NCI-H1105 (cell line): ENCODE measurements at places on chromosomes 12 and 14.

GRCh38 chr12:2679068-2679815 is 115.5 kb upstream of the FKBP4 start:
- DNase-seq: no peak

GRCh38 chr14:98368221-98368620 is 903.8 kb downstream of the BCL11B start:
- DNase-seq: no peak

DNA sequence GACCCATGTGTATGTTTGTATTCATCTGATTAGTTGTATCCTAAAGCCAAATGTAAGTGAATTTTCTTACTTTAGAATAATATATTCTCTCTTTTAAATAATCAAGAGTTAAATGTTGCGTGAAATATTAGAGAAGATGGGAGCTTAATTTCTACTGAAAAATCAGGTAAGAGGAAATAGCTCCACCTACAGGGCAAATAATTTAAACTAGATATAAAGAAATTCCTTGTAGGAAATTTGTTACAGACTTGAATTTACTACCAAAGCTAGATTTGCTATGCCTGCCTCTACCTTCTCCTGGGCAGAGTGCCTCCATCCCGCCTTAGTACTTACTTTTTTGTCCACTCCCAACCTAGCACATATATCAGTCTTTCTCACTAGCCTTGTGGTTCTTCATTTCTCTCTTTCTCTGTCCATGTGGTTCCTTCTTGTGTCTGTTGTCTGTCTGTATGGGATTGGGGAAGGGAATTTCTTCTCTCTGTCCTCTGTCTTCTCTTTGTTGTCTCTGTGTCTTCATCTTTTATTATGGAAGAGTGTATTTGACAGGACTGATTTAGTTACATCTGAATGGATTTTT is 44.7 kb downstream of the PALS1 start:
- peak; percentile 45 for DNase-seq

GRCh38 chr14:34623506-34623905 is 6.4 kb downstream of the SNX6 start:
- no peak for DNase-seq

- DNase-seq: no peak
Observed at GRCh38 chr14:38238332-38238731, 17.6 kb downstream of the CLEC14A start.

GRCh38 chr12:2248901-2249381 is 196.2 kb downstream of the CACNA1C start:
- peak; percentile 59 for DNase-seq

GRCh38 chr12:117030187-117030900 is 68.9 kb downstream of the TESC start:
- DNase-seq: no peak

- no peak for DNase-seq
Observed at GRCh38 chr14:23942587-23942986, 11.0 kb upstream of the DHRS4 start.

DNA sequence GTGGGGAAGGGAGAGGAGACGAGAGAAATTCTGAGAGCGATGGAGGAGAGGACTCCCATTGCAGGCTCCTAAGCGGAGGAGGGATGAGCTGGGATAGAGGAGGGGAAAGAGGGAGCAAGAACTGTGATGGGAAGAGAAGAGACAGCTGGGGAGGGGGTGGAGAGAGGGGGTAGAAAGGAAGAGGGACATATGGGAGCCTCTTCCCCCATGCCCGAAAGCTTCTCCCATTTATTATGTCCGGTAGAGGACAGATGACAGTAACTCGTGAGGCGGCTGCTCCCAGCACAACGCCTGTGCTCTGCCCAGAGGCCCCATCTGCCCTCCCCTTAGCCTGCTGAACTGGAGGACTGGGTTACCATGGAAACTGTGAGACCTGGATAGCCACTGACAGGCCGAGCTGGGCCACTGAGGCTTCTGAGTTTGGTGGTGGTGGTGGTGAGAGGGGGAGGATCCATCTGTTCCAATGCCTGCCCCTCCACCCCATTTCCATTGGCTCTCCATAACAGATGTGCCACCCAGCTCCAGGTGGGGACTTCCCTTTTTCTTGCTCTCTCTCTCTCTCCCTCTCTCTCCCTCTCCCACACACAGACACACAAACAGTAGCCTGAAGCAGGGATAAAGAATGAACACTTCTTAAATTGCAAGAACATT is 8.3 kb downstream of the CPNE6 start:
- DNase-seq: no peak
